ENCODE measurements at places on chromosomes 3 and 15. TPM values are rescaled to one million over a fixed set of nuclear protein-coding genes. Genes with fewer than 3 reads are reported as not detected.

DNA sequence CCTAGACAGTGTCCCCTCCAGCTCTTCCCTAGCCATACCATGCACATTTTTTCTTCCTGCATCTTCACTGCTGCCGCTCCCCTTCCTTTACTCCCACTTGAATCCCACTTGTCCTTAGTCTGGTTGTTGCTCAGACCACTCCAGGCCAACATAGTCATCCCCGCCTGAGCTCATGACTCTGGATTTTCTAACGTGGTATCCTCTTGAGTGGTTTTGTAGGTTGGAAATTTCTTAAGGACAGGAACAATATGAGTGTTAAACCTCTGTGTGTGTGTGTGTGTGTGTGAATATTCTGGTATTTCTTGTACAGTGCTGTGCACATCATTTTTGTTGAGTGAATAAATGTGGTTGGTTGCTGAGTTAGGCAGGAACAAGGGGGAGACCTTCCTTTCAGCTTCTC, 3.1 kb downstream of the BAHD1 start:
- no peaks in the 10 kb centered on the region for H3K36me3 ChIP-seq
- no peak overlapping the region for H3K27ac ChIP-seq
- H3K4me1 ChIP-seq = peaks cover 5% of the 10 kb centered on the region
- no peak for DNase-seq
- H3K4me3 ChIP-seq = no peak overlapping the region

The SERINC4 gene
- total RNA-seq = not detected

The DUOX1 gene
- total RNA-seq = 0.33 TPM

- H3K4me1 ChIP-seq = peaks cover 82% of the 10 kb centered on the region
- no peak overlapping the region for H3K27ac ChIP-seq
- peaks cover 8% of the 10 kb centered on the region for H3K36me3 ChIP-seq
These were observed 4.2 kb downstream of the TWF2 start for GRCh38 chr3:52234516-52235447.

DNA sequence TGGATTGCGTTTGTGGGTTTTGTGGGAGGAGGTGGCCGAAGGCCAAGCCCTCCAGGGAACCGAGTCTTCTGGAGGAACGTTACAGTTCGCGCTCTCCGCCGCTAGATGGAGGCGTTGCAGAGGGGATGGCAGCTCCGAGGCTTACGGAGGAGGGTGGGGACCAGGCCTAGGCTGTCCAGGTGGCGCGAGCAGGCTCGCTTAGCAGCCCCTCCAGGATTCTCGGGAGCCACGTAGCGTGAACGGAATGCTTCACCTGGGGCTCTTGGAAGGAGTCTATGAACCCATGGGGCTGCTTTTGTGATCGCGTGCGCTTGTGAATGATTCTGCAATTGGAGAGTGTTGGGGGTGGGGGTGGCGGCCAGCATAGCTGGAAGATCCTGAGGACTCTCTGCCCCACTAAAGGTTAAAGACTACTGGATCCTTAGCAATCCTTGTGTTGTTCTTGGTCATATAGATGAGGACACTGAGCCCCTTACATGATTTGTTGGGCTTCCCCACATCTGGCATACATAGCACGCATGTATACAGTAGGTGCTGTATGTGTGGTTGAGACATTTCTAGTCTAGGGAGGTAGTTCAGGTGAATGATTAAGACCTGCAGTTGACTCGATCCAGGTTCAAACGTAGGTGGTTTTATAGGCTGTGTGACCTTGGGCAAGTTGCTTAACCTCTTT, 25.7 kb downstream of the FAM3D start:
- no peaks in the 10 kb centered on the region for H3K4me1 ChIP-seq
- H3K4me3 ChIP-seq = no peak overlapping the region
- no peaks in the 10 kb centered on the region for H3K36me3 ChIP-seq
- no peak overlapping the region for H3K27ac ChIP-seq
- DNase-seq = peak; percentile 16
- H3K27me3 ChIP-seq = no peaks in the 10 kb centered on the region

The RASGRF1 gene
- not detected for total RNA-seq

The PHC3 gene
- 148 TPM for total RNA-seq

- H3K27me3 ChIP-seq = no peaks in the 10 kb centered on the region
- DNase-seq = no peak
- no peak overlapping the region for H3K4me3 ChIP-seq
- no peaks in the 10 kb centered on the region for H3K4me1 ChIP-seq
- H3K27ac ChIP-seq = no peak overlapping the region
These were observed 133.3 kb downstream of the CMSS1 start for GRCh38 chr3:99950921-99951320.

- no peaks in the 10 kb centered on the region for H3K27me3 ChIP-seq
- H3K27ac ChIP-seq = no peak overlapping the region
- H3K36me3 ChIP-seq = no peaks in the 10 kb centered on the region
- H3K4me1 ChIP-seq = no peaks in the 10 kb centered on the region
These were observed 70.9 kb downstream of the TFG start for GRCh38 chr3:100780071-100780622.

DNA sequence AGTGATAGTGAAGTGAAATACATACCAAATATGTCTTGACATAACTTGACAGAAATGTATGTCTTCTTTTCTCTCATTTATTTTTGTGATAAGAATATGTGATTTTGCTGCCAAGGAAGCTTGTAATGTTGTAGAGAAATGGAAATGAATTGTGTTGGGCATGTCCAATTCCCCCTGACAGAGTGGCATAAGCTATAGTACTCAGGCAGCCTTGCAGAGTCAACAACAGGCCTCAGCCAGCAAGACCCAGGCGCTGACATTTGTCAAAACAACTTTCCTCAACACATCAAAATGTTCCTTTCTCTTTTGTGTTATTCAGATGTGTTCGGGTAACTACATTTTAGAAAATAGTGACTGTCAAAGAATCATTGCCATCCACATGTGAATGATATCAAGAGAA, 538.1 kb upstream of the ATP11B start:
- H3K4me1 ChIP-seq = no peaks in the 10 kb centered on the region
- H3K4me3 ChIP-seq = no peak overlapping the region
- H3K27me3 ChIP-seq = no peaks in the 10 kb centered on the region
- DNase-seq = no peak
- H3K36me3 ChIP-seq = no peaks in the 10 kb centered on the region

- H3K27ac ChIP-seq = no peak overlapping the region
- H3K4me3 ChIP-seq = no peak overlapping the region
- H3K4me1 ChIP-seq = peaks cover 4% of the 10 kb centered on the region
- peaks cover 13% of the 10 kb centered on the region for H3K36me3 ChIP-seq
- H3K27me3 ChIP-seq = no peaks in the 10 kb centered on the region
These were observed 13.7 kb downstream of the ANXA2 start for GRCh38 chr15:60384053-60384452.

The SCN11A gene
- total RNA-seq = 0.12 TPM

The IGSF10 gene
- total RNA-seq = not detected

DNA sequence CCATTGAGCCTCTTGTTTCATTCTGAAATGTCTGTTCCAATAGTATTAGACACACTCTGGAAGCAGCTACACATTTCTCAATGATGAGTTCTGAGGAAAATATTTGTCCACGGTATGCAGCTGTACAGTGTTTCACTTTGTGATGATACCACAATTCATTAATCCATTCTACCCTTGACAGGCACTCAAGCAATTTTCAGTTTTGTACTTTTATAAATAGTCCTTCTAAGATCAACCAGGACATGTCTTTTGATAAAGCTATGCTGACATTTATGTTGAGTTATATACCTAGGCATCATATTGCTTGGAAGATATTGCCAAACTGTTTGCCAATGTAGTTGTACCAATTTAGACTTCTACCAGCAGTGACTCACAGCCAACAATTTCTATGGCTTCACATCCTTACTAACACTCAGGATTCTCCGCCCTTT, 165.1 kb upstream of the COL8A1 start:
- no peak for DNase-seq
- no peak overlapping the region for H3K27ac ChIP-seq
- H3K4me3 ChIP-seq = no peak overlapping the region
- no peaks in the 10 kb centered on the region for H3K4me1 ChIP-seq

All from T-cell (primary cell).